ENCODE measurements at places on chromosomes 1 and 21. TPM values are rescaled to one million over a fixed set of nuclear protein-coding genes. Genes with fewer than 3 reads are reported as not detected.

DNA sequence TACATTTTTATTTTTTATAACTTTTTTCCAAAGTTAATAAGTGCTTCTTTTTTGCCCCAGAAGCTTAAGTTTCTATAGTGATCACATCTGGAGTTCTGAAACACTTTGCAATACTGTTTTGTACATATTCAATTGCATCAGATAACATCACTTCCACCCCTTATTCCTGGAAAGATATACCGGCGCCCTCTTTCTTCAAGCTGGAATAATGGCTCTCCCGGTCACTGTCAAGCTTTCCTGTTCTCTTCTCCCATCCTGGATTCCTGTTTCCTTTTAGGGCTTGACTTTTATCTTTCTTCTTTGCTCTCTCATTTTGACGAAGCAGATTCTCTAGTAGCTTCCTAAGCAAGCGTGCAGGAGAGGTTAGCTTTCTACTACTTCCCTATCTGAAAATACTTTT, 1866.8 kb downstream of the MRPL39 start:
- no peak for DNase-seq

DNA sequence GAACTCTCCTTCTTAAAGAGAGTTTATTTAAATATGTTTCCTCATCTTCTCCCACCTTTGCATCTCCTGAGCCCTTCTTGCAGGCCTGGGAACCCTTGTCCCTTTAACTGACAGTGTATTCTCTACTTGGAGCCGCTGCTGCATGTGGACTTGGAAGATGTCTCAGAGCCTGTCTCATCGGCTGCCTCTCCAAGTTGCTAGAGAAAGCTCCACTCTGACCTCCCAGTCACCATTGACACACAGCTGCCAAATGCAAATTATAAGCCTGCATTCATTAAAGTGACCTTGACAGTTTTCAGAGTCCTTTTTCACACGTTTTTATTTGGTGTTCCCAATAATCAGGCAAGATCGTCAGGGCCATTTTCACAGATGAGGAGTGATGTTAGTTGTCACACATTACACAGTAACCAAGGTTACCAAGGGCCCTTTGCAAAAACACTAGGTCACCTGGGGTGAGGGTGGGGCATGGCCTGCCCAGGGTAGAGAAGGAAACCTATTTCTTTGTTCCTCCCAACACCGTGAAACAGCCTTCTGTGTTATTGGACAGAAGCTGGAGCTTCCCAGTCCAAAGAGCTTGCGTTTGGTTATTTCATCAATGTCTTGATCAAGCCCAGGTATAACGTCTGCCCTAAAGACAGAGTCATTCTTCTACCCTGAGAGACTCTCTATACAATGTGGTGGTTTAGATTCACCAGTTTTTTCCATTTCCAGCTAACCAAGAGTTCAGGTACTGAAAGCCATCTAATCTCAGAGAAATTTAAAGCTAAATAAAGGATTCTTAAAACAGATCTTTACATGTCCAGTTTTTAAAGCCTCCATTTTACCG, 164.1 kb downstream of the GALNT2 start:
- DNase-seq: no peak

Gene CHI3L2
- total RNA-seq: 2.6 TPM

GRCh38 chr1:50405814-50406213, 17.4 kb downstream of the DMRTA2 start:
- no peak for DNase-seq

Gene CNIH3
- 21.0 TPM for total RNA-seq

DNA sequence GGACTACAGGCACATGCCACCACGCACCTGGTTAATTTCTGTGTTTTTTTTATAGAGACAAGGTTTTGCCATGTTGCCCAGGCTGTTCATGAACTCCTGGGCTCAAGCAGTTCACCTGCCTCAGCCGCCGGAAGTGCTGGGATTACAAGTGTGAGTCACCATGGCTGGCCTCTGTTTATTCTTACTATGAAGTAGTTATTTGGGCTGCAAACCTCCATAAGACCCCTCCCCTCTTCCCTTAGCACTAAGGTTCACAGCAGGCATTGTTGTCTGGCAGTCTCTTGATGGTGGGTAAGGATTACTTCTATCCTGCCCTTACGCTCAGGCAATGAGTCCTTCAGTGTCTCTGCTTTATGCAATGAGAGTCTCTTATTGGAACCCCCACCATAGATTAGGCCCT, 51.8 kb downstream of the ANGPTL1 start:
- DNase-seq: no peak

Gene FAAH
- not detected for total RNA-seq

Gene UBIAD1
- 7.1 TPM for total RNA-seq

DNA sequence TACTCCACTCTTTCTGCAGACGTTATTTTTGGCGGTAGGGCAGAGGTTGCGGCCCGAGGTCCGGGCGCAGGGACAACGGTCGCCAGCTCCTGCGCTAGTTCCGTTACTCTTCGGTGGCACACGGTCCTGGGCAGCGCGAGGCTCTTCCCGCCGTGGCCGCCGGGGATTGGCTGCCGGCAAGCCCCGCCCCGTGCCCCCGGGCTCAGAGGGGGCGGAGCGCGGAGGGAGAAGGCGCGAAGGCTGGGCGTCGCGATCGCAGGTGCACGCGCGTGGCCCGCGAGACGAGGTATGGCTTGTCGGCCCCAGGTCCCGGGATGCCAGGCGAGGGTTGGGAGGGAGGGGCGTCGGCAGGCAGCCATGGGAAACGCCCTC, 518 bp upstream of the SHE start:
- no peak for DNase-seq

DNA sequence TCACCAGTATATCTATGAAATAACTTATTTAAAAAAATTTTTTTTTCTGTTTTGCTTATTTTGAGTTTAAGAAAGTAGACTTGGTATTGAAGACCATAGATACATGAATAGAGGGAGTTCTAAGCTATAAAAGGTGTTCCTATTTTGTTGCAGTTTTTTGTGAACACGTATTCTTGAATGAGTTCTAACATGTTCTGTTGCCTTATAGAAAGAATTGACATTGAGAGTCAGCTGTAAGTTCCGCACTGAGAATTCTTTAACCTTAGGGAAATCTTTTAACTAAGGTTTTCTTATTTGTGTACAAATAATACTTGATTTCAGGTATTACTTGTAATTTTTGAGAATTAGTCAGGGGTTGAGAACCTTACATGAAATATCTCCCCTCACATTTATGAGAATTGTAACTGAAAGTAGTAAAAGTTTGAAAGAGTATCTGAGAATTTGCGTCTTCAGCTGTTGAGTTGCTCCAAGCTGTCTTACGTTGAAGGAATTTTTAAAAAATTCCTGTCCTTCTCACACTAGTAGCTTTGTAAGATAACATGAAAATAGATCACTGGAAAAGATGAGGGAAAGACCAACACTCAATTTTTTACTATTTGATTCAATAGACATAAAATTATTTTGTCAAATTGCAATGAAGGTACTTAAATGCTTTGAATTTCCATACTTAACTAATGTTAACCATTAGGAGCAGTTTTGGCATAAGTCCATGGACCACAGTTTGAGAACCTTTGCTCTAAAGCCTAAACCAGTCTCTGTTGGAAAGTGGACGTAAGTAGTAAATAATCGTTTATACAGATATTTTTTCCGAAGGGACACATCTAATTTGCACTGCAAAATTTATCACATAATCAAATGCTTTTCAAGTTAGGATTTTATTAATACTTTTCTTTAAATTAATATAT, 3.8 kb downstream of the DR1 start:
- DNase-seq: peak; percentile 47

- no peak for DNase-seq
Measured at GRCh38 chr1:46535063-46535462, 16.4 kb downstream of the KNCN start.

- DNase-seq: no peak
Measured at GRCh38 chr1:60896701-60897363, 185.5 kb upstream of the NFIA start.

DNA sequence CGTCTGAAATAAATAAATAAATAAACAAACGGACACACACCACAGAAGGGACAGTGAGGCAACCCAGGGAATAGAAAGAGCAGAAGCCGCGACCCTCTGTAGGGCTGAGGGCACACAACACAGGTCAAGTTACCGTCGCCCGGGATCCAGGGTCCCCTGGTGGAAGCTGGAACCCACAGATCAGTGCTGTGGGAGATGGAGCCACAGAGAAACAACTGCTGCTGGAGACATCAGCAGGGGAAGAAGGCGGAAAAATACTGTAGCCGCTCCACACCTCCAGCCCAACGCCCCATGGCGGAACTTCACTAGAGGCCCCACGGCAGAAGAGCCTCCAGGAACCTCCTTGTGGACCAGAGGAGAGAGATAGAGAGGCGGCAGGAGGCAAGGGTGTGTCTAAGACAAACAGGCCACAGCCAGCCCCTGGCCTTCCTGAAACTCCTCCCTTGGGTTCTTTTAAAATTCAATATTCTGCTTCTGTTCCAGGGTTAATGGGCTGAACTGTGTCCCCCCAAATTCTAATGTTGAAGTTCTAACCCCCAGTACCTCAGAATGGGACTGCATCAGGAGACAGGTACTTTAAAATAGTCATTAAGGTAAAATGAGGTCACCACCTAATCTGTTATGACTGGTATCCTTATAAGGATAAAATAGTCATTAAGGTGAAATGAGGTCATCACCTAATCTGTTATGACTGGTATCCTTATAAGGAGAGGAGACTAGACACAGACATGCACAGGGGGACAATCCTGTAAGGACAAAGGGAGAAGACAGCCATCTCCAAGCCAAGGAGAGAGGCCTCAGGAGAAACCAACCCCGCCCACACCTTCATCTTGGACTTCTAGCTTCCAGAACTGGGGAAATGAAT, 7.7 kb upstream of the HLCS start:
- DNase-seq: no peak

DNA sequence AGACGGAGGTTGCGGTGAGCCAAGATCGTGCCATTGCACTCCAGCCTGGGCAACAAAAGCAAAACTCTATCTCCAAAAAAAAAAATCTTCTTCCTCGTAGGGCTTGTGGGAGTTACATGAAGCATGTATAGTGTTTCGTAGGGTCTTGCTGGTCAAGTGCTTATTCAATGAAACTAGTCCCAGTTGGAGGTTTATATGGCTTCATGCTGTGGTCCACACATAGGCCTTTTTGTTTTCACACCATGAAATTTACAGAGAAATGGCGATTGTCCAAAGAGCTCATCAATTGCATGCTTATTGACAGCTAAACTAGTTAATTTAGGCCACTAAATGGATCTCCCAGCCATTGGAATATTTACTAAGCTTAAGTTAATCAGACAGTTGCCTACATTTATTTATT, 29.6 kb downstream of the HUNK start:
- DNase-seq: no peak

GRCh38 chr1:172382406-172382805, 38.1 kb upstream of the C1orf105 start:
- no peak for DNase-seq

- DNase-seq: no peak
Measured at GRCh38 chr1:77287535-77287934, 5.7 kb downstream of the AK5 start.

DNA sequence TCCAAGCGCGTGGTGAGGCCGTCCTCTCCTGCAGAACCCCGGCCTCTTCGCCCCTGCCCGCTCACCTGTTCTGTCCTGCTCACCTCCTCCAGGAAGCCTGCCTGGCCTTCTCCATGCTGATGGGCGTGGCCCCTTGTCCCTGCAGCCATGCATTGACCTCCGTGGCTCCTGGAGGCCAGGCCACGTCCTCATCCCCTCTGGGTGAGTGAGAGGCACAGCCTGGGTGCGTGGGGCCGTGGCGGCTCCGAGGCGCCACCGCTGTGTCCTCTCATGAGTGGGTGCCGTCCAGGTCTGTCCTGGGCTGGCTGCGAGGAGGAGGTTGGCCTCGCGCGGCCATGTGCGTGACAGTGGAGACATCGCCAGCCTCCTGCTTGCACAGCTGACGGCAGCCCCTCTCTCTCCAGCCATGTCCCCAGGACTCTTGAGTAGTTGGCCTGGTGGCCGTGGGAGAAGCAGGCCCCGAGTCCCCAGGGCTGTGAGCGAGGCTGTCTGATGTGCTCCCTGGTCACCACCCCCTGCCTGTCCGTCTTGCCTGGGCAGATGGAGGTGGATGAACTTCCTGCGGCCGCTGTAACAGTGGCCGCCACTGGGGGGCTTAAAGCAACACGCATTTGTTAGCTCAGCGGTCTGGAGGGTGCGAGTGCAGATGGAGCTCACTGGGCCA, 58.1 kb downstream of the PRKCZ start:
- DNase-seq: peak; percentile 26

Gene S100A7A
- not detected for total RNA-seq

DNA sequence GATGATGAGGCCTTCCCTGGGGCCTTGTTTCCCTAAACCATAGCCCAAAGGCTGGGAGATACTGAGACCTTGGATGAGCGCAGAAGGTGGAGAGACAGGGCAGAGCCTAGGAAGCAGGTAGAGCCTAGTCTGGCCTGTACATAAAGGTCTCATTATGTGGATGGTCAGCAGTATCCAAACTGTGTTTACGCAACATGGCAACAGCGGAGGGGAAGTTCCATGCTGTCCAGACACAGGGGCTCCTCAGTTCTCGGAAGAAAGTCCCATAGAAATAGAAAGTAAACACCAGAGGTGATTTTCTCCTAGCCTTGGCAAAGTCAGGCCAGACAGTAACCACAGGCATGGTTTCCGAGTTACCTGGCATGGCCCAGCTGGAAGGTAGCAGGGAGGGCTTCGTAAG, 42.1 kb upstream of the MPZL1 start:
- DNase-seq: no peak

- no peak for DNase-seq
Measured at GRCh38 chr1:214609692-214610091, 6.7 kb downstream of the CENPF start.

Gene A3GALT2
- total RNA-seq: not detected

Gene APCS
- total RNA-seq: not detected

Gene CD160
- not detected for total RNA-seq

- DNase-seq: no peak
Measured at GRCh38 chr1:48344373-48344772, 121.9 kb downstream of the SLC5A9 start.

DNA sequence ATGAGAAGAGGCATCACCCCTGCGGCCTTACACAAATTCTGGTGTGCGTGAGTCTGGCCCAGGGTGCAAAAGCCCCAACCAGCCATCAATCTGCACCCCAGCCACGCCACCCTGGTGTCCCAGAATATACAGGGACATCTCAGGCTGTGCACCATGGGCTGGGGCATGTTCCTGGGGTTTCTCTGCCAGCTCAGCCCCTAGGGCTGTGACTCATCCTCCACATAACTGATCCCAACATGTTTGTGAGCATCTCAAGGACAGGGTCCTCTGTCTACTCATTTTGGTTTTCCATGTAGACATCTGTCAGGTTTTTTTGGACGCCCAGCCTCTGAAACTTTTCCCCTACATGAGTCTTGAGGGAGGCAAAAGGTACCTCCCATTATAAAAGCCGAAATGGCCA, 511 bp downstream of the ZNF683 start:
- peak; percentile 69 for DNase-seq

Gene HAO2
- not detected for total RNA-seq

DNA sequence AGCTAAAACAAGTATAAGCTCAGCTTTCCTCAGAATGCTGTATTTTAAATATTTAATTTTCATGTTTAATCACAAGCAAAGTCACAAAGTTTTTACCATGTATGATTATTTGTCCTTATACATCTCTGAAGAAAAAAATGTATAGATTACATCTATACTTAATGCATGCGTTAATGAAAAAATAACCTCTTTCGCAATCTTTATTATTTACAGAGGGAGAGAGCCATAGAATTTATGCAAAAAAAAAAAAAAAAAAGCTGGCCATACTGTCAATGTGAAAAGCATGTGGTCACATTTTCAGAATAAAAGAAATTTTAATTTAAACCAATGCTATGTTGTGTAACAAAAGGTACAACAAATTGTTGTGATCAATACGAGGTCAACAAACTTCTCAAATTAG, 148.2 kb downstream of the AKT3 start:
- DNase-seq: no peak
